ENCODE measurements at places on chromosomes 12 and 14. TPM values are rescaled to one million over a fixed set of nuclear protein-coding genes. Genes with fewer than 3 reads are reported as not detected.
A peak's percentile ranks its signal among the peaks of the same experiment; 100 is the strongest.

DNA sequence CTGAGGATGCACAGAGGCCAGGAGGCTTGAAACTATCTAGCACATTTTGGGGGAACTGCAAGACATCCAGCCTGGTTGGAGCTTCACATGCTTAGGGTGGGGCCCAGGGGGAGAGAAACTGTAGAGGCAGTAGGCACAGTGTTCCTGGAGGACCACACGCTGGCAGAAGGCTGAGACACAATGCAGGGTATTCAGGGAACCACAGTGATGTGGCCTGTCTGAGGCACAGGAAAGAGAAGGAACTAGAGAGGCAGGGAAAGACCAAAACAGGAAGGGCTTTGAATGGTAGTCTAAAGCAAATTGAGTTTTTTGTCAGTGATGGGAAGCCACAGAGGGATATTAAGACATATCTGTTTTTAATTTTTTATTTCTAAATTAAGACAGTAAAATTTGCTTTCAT, 100.2 kb upstream of the PRICKLE1 start:
- no peaks in the 10 kb centered on the region for H3K4me1 ChIP-seq
- DNase-seq = no peak
- H3K36me3 ChIP-seq = no peaks in the 10 kb centered on the region
- no peak overlapping the region for H3K27ac ChIP-seq

Gene CDKN3
- 0.83 TPM for total RNA-seq

GRCh38 chr14:94309721-94310120, 13.4 kb downstream of the SERPINA6 start:
- peak; percentile 77 for DNase-seq
- H3K27ac ChIP-seq = no peak overlapping the region
- no peaks in the 10 kb centered on the region for H3K4me1 ChIP-seq
- peaks cover 6% of the 10 kb centered on the region for H3K27me3 ChIP-seq

- H3K27ac ChIP-seq = no peak overlapping the region
- H3K4me3 ChIP-seq = no peak overlapping the region
- no peaks in the 10 kb centered on the region for H3K27me3 ChIP-seq
- no peaks in the 10 kb centered on the region for H3K36me3 ChIP-seq
Observed at GRCh38 chr12:49683599-49684309, 23.5 kb downstream of the FMNL3 start.

Gene ARHGEF25
- 102 TPM for total RNA-seq

DNA sequence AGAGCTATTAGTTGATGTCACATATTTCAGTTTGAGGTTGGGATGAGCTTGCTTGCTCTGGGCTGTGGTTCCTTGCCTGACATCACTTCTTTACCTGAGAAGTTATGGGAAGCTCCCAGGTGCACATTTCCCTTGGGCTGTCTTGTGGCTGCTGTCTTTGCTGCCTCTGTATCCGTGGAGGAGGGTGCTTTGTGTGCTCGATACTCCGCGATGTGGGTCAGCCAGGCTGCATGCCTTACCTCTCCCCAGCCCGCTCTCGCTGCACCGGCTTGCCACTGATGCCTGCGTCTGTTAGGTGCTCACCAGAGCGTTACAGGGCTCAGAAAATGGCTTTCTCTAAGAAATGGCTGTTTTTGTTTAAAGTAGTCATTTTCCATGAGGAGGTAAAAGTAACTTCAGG, 19.6 kb downstream of the PELI2 start:
- H3K27me3 ChIP-seq = no peaks in the 10 kb centered on the region
- no peaks in the 10 kb centered on the region for H3K36me3 ChIP-seq
- no peak overlapping the region for H3K27ac ChIP-seq
- no peak overlapping the region for H3K4me3 ChIP-seq
- no peak for DNase-seq

- DNase-seq = no peak
- H3K36me3 ChIP-seq = no peaks in the 10 kb centered on the region
- no peaks in the 10 kb centered on the region for H3K4me1 ChIP-seq
Observed at GRCh38 chr12:84594157-84594556, 318.4 kb downstream of the SLC6A15 start.

DNA sequence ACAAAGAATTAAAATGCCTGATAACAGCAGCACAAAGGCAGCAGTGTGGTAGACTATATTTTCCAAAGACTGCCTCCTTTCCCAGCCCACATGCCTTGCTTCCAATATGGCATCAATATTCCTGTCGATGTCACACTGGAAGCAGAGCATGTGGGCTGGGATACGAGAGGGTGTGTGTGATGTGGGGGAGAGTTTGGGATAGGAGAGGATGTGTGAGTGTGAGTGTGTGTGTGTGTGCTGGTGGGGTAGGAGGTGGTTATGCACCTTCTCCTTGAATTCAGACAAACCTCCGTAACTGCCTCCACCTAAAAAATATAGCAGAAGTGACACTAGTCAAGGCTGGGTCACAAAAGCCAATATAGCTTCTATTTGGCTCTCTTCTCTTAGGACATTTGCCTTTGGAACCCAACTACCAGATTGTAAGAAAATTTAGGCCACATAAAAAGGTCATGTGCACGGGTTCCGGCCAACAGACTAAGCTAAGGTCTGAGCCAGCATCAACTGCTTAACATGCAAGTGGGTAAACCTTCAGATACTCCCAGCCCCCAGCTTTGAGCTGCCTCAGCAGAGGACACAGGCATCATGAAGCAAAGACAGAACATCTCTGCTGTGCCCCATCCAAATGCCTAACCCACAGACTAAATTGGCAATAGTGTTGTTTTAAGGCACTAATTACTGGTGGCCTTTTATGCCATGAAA, 29.5 kb downstream of the SPPL3 start:
- H3K4me1 ChIP-seq = peaks cover 41% of the 10 kb centered on the region
- H3K27ac ChIP-seq = no peak overlapping the region
- no peaks in the 10 kb centered on the region for H3K36me3 ChIP-seq
- H3K27me3 ChIP-seq = no peaks in the 10 kb centered on the region
- H3K4me3 ChIP-seq = no peak overlapping the region

- DNase-seq = no peak
- no peaks in the 10 kb centered on the region for H3K27me3 ChIP-seq
- H3K4me3 ChIP-seq = no peak overlapping the region
- no peaks in the 10 kb centered on the region for H3K36me3 ChIP-seq
- no peak overlapping the region for H3K27ac ChIP-seq
Observed at GRCh38 chr14:45553981-45554380, 301.0 kb upstream of the MIS18BP1 start.

Gene TAC3
- not detected for total RNA-seq

DNA sequence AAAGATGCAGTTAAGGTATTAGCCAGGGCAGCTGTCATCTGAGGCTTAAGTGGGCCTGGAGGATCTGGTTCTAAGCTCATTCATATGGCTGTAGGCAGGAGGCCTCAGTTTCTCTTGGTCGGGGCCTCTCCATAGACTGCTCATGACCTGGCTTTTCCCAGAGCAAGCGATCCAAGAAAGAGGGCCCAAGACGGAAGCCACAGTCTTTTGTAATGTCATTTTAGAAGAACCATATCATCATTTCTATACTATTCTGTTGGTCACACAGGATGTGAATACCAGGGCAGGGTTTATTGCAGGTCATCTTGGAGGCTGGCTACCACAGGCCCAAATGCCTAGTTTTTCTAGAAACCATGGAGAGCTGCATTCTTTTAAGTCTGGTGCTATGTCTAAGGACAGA, 47.7 kb downstream of the GNG2 start:
- H3K4me1 ChIP-seq = no peaks in the 10 kb centered on the region
- no peak overlapping the region for H3K4me3 ChIP-seq
- no peaks in the 10 kb centered on the region for H3K36me3 ChIP-seq
- H3K27me3 ChIP-seq = no peaks in the 10 kb centered on the region
- no peak overlapping the region for H3K27ac ChIP-seq

Gene RGS6
- 0.83 TPM for total RNA-seq

Gene SLC2A13
- total RNA-seq = 19.6 TPM

DNA sequence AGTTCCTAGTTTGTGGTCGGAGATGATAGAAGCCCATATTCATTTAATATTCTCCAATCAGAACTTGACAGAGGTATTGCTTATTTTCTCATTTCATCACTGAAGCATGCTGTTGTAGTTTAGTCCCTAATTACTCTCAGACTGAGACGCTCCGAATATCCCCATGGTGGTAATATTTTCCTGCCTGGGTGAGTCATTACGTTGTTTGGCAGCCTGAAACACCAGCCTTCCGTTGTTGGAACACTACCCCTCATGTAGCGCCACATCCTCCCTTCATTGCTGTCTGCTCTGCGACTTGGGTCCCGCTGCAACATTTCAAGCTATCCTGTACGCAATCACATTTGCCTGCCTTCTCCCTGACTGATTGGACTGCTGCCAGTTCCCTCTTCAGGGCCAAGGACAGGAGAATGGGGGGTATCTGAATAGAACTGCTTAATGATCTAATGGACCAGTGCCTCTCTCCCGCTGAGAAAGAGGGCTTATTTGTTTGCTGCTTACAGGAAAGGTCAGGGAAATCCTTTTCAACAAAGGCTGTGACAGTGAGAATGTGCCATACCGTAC, 369.1 kb downstream of the NPAS3 start:
- H3K4me3 ChIP-seq = no peak overlapping the region
- H3K4me1 ChIP-seq = no peaks in the 10 kb centered on the region
- no peaks in the 10 kb centered on the region for H3K36me3 ChIP-seq

Gene TAS2R43
- total RNA-seq = 0.50 TPM

GRCh38 chr14:90288651-90289355, 32.5 kb downstream of the PSMC1 start:
- H3K4me1 ChIP-seq = peaks cover 22% of the 10 kb centered on the region
- H3K4me3 ChIP-seq = no peak overlapping the region
- H3K36me3 ChIP-seq = peaks cover 72% of the 10 kb centered on the region
- H3K27ac ChIP-seq = peak overlapping the region; percentile 0
- no peak for DNase-seq
- H3K27me3 ChIP-seq = no peaks in the 10 kb centered on the region

Gene APOF
- not detected for total RNA-seq
